T-helper 22 cell (primary cell): ENCODE measurements at places on chromosomes 4 and X.

DNA sequence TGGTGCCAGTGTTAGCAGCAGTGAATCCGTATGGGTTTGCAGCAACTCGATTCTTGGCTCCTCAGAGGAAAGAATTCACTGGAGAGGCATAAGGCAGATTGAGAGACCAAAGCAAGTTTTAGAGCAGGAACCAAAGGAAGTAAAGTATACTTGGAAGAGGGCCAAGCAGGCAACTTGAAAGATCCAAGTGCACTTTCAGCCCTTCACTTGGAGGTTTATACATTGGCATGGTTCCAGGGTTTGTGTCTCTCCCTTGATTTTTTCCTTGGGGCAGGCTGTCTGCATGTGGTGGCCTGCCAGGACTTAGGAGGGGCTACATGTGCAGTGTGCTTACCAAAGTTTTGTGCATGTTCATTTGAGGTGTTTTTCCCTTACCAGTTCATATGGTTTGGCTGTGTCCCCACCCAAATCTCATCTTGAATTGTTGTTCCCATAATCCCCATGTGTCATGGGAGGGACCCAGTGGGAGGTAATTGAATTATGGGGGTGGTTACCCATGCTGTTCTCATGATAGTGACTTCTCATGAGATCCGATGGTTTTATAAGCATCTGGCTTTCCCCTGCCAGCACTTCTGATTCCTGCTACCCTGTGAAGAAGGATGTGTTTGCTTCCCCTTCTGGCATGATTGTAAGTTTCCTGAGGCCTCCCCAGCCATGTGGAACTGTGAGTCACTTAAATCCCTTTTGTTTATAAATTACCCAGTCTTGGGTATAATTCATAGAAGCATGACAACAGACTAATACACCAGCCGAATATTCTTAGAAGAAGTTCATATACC, 86.2 kb upstream of the TSPAN5 start:
- DNase-seq = no peak

DNA sequence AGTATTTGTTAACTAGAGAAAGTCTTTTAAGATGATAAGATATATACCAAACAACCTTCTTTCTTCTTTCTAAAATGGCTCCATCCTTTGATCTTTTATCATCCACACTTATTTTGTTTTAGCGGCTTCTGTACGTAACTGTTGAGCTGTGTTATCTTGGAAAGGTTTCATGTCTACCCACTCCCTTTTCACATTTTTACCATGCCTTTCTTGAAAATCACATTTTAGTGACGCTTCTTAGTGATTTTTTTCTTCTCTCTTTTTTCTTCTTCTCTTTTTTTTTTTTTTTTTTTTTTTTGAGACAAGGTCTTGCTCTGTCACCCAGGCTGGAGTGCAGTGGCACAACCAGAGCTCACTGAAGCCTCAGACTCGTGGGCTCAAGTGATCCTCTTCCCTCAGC, 135.1 kb downstream of the CHIC2 start:
- DNase-seq = no peak

- DNase-seq = no peak
Measured at GRCh38 chr4:48175328-48175727, 41.3 kb upstream of the TXK start.

DNA sequence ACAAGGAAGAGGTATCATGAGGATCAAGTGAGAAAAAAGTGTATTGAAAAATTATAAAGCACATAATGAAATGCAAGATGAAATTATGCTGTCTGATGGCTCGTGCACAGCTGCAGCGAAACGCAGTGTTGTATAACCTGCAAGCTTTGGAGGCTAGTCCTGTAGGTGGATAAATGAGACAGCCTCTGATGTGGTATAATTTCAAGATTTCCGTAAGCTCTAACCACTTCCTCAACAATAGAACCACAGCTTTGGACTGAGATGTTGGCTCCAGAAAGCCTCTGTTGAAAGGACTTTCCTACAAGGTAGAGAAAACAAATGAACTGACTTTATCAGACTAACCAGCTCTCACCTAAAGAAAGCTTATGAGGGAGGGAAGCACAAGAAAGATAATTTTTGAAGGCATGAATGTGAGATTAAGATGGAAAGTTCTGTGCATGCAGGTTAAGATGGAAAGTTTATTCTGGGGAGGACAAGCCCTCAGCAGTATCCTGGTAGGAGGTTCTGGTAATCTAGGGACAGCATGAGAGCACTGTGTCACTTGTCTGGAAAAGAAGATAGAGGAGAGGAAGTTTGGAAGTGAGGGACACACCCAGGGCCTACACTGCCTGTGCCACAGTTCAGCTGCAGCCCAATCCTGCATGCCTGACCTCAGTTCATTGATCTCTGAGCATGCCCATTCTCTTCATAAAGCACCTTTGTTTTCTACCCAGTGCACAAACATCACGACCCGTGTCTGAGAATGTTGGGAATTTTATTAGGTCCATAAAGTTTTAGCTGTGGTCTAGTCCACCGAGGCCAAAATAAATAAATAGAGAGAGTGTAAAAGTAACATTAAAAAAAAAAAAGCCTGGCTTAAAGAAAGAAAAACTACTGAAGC, 161.5 kb upstream of the SFRP2 start:
- DNase-seq = no peak

GRCh38 chr4:111362941-111363361, 740.1 kb upstream of the PITX2 start:
- DNase-seq = no peak
